Cerebellar nuclear complex (tissue), 1 donor: ENCODE measurements at places on chromosomes 11 and 22.

DNA sequence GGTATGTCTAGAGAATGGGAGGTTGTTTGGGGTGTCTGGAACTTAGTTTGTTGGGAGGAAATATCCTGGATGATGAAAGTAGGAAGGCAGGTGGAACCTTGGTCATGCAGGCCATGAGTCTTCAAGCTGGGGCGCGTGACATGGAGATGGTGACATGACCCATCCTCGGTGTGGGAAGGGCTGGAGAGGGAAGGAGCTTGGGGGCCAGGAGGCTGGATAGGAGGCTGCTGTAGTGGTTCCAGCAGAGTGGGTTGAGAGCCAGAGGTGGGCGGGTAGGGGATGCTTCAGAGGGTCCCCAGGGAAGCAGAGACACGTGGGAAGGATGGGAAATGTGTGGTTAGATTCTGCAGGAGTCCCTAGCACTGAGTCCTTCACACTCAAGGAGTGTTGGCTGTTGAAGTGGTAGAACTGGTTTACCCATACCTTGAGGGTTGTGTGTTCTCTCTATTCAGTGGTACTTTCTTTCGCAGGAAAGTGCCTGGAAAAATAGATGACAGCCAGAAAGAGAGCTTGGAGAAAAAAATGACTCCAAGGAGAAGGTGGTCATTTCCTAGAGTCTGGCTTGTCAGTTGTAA is 56.8 kb downstream of the LDLRAD3 start:
- DNase-seq: no peak

DNA sequence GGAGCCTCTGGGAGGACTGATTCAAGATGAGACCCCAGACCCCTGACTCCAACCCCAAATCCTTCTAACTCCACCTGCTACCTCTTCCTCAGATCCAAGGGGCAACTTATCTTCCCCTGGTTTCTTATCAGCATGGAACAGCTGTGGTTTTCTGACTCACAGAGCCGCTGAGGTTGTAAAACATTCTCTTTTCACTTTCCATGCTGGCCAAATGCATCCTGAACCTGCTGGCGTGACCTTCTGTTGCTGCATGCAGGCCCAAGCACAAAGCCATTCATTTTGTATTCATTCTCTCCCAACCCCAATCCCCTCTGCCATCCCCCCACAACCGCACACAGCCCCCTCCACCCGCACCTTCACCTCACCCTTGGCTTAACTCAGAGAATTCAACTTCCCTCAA is 70.3 kb downstream of the SEZ6L start:
- DNase-seq: no peak

DNA sequence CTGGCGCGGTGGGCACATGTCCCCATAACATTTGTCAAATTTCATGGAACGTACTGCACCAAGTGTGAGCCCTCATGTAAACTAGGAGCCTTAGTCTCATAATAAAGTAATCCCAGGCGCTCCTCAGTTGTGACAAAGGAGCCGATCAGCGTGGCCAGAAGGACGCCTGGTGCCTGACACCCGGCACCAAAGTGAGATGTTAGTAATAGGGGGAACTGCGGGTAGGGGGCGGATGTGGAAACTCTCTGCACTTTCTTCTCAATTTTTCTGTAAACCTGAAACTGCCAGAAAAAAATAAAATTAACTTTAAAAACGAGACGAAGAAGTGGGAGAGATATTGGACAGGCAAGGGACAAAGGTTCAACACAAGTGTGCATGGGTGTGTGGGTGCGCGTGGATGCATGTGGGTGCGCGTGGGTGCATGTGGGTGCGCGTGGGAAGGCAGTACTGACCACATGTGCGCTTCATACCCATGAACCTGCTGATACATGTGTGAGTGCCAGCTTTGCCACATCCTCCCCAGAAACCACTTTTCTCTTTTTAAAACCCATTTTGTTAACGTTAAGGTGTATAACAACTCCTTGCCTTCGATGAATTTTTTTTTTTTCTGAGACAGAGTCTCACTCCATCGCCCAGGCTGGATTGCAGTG is 55.4 kb upstream of the LINC01488 start:
- DNase-seq: no peak

GRCh38 chr22:48871176-48871840 is 956.4 kb downstream of the BRD1 start:
- DNase-seq: no peak

DNA sequence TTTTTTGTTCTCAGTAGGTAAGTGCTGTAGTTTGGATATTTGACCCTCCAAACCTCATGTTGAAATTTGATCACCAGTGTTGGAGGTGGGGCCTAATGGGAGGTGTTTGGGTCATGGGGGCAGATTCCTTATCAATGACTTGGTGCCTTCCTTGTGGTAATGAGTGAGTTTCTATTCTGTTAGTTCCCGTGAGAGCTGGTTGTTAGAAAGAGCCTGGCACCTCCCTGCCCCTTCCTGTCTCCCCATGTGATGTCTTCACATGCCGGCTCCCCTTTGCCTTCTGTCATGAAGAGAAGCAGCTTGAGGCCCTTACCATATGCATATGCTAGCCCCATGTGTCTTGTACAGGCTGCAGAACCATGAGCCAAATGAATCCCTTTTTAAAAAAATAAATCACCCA is 138.3 kb downstream of the TMEM135 start:
- DNase-seq: no peak

DNA sequence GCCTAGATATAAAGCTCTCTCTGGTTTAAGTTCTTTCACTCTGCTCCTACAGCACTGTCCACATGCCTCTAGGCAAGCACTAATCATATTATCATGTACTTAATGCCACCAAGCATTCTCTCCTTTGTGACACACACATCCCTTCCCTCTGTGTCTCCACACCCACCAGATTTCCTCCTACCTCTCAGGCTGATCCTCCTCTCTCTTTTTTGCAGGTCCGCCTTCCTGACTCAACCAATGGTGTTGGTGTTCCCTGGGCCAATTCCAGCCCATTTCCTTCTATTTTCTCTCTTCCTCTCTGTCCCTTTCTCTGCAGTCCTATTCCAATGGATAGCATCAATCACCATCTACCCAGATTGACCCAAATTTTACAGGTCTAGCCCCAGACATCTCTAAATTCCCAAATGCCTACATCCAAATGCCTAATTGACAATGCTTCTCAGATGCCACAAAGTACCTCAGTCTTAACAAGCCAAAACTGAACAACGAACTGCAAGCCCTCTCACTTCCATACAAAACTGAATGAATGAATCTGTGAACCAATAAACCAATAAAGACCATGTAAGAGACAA is 504 bp upstream of the ZNF215 start:
- no peak for DNase-seq

DNA sequence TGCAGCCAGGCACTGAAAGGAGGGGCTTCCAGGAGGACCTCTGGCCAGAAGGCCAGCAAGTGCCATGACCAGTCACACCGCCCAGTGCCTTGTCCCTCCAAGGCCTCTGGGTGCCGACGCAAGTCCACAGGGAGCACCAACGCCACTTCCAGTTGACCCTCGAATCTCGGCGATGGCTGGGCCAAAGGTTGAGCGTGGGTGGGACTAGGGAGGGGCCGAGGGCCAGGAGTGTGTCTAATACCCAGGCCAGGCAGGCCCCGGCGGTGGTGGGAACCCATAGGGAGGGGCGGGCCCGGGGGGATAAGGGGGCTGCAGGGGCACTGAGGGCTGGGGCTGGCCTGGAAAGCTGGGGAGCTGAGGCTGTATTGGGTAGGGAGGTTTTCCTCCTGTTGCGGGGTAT is 29.3 kb downstream of the CD5 start:
- no peak for DNase-seq

- no peak for DNase-seq
Observed at GRCh38 chr11:19849947-19850593, 137.4 kb downstream of the NAV2 start.

GRCh38 chr11:114130629-114131277 is 71.2 kb downstream of the ZBTB16 start:
- no peak for DNase-seq

DNA sequence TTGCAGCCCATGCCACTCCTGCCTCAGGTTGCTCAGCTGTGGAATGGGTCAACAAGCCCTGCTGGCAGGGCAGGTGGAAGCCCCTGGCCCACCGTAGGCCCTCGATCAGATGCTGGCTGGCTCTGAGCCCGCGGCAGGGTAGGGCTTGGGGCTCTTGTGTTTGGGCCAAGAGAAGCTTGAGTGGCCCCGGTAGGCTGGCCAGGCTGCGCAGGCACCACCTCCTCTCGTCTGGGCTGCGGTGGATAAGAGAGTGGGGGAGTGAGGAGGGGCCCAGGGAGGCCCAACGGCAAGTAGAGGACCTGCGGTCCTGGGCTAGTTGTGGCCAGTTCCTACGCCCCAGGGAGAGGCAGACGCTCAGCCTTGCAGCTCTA is 115.2 kb downstream of the CEP164 start:
- DNase-seq: no peak

- no peak for DNase-seq
Observed at GRCh38 chr11:3022982-3023381, 30.9 kb upstream of the NAP1L4 start.

- no peak for DNase-seq
Observed at GRCh38 chr22:18970176-18970947, 34.3 kb upstream of the PRODH start.

GRCh38 chr11:83717537-83717936 is 431.4 kb upstream of the CCDC90B start:
- no peak for DNase-seq

DNA sequence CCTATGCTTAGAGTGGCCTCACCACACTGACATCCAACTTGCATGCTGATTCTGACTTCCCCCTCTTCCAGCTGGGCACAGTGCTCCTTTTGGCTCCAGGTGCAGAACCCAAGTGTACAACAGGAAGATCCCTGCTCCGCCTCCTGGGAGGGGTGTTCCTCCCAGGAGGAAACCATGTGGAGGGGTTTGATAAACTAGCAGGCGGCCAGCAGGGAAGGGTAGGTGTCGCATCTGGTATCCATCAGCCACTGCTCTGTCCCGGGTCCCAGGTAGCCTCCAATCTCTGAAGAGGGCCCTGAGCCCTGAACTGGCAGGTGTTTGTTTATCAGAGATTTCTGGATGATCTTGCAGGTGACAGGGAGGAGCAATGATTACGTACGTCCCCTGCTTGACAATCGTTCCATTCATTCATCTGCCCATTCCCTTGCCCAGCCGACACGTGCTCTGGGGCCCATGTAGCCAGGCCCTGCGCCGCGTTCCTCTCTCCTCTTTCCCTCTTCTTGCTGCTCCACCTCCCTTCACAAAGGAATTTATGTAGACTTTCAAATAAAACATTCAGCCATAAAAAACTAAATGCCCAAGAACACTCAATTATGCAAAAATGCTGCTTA is 41.2 kb upstream of the MICAL2 start:
- DNase-seq: no peak

DNA sequence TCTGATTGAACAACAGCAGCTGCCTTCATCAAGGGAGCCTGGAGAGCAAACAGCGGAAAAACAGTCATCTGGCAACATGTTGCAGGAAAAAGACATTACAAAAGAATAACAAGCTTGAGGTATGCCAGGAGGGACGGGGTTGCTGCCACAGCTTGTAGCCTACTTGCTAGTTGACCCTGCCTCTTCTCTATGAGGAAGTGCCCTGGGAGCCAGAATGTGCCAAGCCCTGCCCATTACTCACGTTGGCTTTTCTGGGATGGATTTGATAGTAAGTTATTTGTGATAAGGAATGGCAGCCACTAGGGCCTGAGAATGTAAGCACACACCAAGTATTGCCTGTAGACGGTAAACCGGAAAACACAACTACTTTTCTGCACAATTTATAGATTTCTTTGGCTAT is 113.5 kb upstream of the KIRREL3 start:
- DNase-seq: no peak

- DNase-seq: no peak
Observed at GRCh38 chr11:65040520-65040846, 527 bp upstream of the SAC3D1 start.

DNA sequence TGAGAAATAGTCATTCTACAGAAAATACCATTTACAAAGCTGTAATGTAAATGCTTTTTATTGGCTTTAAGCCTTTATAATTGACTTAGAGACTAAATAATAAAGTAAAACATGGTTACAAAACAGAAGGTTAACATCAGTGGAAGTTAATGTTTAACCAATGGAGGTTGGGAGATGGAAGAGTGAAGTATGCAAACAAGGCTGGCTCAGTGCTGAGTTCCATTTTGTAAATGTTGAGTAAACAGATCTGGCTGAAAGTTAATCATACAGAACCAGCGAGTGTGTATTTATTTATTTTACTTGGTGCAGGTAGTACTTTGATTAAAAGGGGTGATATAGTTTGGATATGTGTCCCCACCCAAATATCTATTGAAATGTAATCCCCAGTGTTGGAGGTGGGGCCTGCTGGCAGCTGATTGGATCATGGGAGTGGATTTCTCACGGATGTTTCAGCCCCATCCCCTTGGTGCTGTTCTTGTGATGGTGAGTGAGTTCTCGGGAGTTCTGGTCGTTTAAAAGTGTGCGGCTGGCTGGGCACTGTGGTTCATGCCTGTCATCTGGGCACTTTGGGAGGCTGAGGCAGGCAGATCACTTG is 827.4 kb downstream of the OPCML start:
- DNase-seq: no peak

DNA sequence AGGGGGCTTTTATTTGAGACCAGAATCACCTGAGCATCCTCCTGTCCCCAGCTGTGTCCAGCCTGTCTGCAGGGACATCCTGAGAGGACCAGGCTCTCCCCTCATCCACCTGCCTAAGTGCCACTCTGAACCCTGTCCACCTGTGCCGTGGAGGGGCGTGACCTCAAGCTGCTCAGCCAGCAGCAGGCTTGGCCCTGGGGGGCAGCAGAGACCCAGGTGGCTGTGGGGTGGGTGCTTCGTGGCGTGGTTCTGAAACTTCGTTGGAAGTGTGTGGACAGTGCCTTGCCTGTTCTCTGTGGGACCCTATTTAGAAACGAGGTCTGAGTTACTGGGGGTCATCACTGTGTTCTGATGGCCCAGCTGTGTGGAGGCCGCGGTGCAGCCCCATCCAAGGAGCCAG is 72.7 kb downstream of the LRP5 start:
- no peak for DNase-seq

- no peak for DNase-seq
Observed at GRCh38 chr11:75800728-75801361, 14.2 kb upstream of the UVRAG start.

DNA sequence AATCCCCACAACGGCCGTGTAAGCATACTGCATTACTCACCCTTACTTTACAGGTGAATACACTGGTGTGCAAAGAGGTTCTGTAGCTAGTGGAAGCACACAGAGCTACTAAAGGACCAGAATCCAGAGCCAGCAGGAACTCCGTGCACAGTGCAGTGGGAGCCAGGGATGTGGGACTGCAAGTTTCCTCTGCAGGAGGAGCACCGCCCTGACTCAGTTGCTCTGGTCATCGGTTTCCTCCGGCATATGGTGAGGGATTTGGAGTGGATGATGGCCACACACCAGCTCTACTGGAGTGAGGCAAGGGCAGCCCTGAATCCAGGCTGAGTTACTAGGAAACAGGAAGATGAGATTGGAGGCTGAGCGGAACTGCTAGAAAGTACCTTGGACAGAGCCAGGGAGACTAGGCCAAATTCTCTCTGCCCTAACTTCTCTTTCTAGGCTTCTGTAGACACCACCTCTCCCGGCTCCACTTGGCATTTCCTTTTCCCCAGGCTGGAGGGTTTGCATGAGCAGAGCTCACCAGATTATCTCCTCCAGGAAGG is 18.2 kb upstream of the C22orf42 start:
- no peak for DNase-seq

DNA sequence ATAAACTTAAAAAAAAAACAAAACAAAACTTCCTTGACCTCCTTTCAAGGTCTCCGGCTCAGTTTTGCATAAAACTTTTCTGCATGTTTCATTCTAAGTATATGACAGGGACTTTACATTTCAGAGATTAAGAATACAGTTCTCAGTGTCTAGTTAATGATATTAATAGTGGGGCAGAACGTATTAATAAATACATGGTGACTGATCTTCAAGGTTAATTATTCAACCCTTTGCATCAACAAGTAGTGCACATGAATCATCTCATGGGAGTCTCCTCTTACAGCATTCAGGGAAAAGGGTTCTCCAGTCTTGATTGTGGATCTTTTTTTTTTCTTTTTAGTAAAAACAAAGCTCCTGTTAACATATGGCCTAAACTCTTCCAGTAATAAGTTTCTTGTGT is 146.8 kb downstream of the KIRREL3 start:
- DNase-seq: no peak
